Bladder microvascular endothelial cell (primary cell): ENCODE measurements at places on chromosomes 3 and 15. TPM values are rescaled to one million over a fixed set of nuclear protein-coding genes. Genes with fewer than 3 reads are reported as not detected.

LIPH gene
- total RNA-seq = 0.19 TPM in 1 of 2 replicates, not detected in the other

TPM1 gene
- 244 and 951 TPM in 2 replicates for total RNA-seq

TUSC7 gene
- not detected in 2 replicates for total RNA-seq

NEDD4 gene
- total RNA-seq = 37.6 and 64.1 TPM in 2 replicates

CASR gene
- total RNA-seq = not detected in 2 replicates

EIF3J gene
- total RNA-seq = 32.2 and 67.7 TPM in 2 replicates

DNAJA4 gene
- 1.9 and 7.3 TPM in 2 replicates for total RNA-seq

PLSCR5 gene
- not detected in 2 replicates for total RNA-seq

ALG1L2 gene
- 0.49 TPM in 1 of 2 replicates, not detected in the other for total RNA-seq
